Stimulated activated CD4-positive, alpha-beta T cell treated with anti-CD3 and anti-CD28 coated beads, Interleukin-2, amount 100 ng/mL, for 24 hours (primary cell): ENCODE measurements at places on chromosomes 2 and 18.

GRCh38 chr2:1949265-1949664, 204.9 kb upstream of the PXDN start:
- no peak for DNase-seq

DNA sequence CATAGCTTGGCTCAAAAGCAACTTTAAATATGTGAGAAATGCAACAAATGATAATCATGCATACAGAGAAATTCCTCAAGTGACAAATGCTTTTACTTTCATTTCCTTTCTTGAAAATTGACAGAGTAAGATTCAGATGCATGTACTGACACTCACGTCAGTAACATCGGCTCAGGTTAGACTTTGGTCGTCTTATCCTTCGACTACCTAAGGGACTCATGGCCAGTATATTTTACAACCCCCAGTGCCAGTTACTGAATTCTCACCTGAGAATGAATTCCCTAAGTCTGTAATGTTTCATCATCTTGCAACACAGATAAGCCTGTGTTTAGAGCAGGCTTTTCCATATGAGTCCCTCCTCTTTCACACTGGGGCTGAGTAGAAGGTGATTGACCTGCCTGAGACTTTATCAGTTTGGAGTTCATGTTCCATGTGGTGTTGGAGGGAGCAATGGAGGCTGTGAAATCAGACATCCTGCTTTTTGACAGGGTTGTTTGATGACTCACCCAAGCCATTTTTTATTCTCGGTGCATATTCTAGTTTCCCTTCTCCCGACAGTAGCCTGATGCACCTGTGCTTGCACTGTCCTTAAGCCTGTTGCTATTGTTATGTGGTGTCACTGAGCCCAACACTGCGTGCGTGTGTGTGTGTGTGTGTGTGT, 30.5 kb upstream of the ATP8B1 start:
- DNase-seq, result peak; percentile 25

DNA sequence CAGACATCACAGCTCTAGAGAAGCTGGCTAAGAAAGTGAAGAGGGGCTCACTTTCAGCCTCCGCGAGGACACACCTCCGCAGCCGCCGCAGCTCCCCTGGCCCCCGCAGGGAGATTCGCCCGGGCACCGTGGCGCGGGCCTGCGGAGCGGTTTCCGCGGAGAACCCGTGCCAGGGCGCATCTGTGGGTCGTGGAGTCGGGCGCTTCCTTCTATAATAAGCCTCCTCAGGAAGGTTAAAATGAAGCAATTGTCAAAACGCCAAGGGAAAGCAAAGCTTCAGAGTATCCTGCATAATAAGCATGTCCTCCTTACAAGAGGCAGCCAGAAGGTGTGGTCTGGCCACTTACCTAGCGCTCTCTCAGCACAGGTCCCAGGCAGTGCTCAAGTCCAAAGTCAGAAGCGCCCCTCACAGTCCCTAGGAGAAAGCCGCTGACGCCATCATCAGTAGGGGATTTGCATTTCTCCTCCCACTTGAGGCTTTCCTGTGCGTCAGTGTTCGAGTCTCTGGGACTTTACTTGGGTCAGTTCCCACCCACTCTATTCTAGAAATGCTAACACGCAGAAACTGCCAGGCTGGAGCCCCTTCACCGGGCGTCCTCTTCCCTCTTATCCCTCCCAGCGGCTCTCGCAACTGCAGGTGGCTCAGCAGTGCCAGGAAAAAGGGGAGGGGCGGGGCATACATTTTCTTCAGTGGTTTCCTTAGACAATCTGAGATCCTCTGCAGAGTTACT, at the start of gene STAT4:
TSS of gene STAT4 (minus strand) at position 395 of the 731 bp plus-strand sequence. CDS start 2,791 bp downstream, outside the sequence.
- DNase-seq, result peak; percentile 82

GRCh38 chr2:65553504-65554074, 121.2 kb upstream of the SPRED2 start:
- DNase-seq, result no peak

- no peak for DNase-seq
Measured at GRCh38 chr2:26579025-26579722, 62.0 kb downstream of the CIB4 start.

DNA sequence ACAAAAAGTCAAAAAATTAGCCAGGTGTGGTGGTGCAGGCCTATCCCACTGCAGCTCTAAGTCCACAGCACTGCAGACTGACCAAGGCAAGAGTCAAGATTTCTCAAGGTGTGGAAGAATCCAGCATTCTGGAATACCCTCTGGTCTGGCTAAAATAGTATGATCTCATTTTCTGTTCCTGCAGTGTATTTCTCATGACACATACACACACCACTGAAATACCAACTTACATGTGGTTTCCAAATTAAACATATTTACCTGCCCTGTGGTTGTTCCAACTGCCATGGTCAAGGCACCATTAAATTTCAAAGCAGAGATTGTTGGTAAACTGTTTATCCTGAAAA, 30.9 kb downstream of the NOL10 start:
- DNase-seq, result no peak

- no peak for DNase-seq
Measured at GRCh38 chr2:119179991-119180390, 21.4 kb upstream of the C1QL2 start.

DNA sequence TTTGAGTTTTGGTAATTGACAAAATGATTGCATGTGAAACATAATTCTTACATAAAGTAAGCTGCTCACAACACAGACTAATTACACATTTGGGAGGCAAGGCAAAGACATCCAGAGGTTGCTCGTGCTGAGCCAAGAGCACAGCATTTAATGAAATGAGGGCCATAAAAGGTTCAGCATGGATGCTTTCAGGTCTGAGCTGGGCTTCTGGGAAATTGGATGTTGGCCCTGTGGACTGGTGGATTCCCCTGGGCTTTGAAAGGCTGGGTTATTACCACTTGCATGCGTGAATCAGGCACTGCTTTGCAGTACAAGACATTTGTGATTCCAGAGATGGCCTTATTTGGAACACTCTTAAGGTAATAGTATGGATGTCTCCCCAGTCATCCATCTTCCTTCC, 533.5 kb upstream of the NRP2 start:
- DNase-seq, result no peak
